A172 (cell line): ENCODE measurements at places on chromosomes 7 and 10. TPM values are rescaled to one million over a fixed set of nuclear protein-coding genes. Genes with fewer than 3 reads are reported as not detected.

DNA sequence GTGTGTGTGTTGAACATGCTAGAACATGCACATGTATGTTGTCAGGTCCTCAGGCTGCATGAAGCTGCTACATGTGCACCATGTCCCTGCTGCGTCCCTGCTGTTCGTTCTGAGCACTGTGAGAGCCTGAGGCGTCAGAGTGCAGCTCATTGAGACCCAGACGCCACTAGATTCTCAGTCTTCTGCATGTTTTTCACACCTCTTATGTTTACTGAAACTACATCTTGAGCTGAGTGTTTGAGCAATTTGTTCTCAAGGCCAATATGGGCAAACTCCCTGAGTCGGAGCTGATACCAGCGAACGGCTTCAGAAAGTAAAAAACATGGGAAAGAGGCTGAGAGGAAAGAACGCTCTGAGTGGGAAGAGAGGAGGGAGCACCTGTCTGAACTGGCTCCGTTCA lies 350.4 kb downstream of the PAXIP1 start:
- no peak for DNase-seq

DNA sequence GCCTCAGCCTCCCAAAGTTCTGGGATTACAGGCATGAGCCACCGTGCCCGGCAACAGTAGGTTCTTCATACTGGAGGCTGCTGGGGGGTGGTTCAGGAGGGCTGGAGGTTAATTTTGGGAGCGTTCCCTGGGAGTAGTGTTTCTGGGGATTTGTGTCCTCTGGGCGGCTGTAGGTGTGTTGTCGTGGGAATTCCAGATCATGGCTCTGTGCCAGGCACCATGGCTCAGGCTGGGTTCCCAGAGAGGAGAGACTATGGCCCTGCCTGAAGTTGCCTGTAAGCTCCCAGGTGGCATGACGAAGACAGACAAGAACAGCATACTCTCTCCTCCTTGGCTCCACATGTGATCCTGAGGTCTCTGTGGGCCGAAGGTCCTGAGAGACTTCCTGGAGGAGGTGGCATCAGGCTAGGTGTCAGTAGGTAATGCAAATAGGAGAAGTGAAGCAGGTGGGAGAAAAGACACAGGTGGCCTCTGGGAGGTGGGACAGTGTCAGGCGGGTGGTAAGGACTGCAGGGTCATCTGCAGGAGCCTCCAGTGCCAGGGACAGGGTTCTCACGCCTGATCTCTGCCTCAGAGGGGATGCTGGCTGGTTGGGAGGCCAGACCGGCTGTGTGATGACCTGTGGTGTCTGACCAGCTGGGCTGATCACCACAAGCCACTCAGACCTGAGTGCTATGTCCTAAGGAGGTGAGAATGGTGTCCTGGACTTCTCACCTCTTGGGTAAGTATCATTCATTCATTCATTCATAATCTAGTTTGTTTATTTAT lies 18.7 kb downstream of the CLIP2 start:
- DNase-seq = no peak

DNA sequence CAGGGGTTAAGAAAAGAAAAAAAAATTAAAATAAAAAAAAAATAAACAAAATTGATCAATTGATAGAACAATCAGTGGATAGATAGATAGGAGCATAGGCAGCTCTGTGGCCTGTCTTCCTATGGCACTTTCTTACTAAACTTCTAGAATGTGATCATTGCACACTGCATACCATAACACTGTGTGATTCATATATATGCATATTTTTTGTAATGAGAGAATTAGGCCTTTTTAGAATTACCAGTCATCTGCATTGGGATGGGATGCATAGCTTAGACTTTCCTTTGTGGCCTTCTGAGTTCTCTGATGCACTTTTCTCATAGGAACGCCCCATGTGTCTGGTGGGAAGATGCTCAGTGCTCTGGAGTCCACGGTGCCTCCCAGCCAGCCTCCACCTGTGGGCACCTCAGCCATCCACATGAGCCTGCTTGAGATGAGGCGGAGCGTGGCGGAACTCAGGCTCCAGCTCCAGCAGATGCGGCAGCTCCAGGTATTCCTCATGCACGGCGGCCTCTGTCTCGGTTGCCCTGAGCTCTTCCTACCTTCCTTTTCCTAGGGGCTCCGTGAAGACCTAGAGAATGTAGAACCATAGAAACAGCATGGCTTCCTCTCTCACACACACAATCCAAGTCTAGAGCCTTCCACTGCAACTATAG lies 222.5 kb downstream of the ARHGAP21 start:
- DNase-seq = no peak

DNA sequence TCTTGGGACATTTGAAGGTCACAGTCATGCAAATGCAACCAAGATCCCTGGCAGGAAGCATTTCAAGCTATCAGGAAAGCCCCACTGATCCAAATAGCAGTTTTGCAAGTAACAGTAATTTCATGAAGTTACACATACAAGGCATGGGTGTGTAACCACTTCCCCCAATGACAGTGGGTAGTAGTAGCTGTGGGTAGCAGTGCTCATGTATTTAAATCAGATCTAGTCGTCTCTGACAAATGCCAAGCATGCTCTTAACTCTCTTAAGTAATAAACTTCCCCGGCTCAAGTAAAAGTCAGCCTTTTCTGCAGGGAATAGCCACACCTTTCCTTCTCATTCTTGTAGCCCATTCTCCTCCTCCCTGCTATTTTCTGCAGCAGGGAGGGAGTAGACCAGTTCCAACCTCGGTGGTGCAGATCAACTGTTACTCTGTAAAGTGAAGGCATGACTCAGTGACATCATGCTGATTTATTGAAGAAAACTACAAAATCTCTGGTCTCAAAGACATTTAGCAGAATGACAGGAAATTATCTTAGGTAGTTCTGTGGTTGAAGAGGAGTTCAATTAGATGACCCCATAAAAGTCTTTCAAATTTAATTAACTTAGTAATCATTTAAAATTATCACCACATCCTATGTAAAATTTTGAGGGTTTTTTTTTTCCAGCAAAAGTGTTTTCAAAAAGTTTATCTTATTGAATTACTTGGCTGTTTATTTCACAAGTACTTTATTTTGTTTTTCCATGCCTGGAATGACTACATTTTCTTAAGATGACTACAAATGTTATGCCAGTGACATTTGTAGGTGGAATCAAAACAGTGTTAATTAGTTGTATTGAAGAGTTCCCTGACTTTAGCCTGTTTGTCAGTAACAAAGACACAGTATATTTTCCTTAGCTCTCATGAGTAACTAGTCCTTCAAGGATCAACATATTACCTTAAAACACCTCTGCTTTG lies 568.3 kb downstream of the INHBA start:
- peak; percentile 93 for DNase-seq

Gene AKR1C4
- total RNA-seq = not detected in 2 replicates

GRCh38 chr7:17598846-17599245 lies 300.4 kb downstream of the AHR start:
- peak; percentile 64 for DNase-seq

DNA sequence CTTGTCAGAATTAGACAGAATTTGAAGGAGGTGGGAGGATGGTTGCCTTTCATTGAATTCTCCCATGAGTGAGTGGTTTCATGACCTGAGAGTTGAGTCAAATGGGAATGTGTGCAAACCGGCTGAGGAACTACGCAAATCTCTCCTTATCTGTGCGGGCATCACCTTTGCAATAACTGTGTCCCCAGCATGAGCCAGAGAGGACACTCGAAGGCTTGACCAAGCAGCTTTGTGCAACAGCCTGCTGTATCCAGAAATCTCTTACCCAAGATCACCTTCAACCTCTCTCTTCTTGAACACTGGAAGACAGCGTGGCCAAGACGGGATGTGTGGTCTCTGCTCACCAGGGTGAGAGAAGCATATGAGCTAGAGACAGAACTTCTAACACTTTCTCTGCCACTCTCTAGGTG lies 93.8 kb upstream of the IKZF1 start:
- DNase-seq = no peak

Gene SFTPA1
- 1.1 TPM in 1 of 2 replicates, not detected in the other for total RNA-seq

Gene DIP2C
- total RNA-seq = 10.0 and 12.8 TPM in 2 replicates

DNA sequence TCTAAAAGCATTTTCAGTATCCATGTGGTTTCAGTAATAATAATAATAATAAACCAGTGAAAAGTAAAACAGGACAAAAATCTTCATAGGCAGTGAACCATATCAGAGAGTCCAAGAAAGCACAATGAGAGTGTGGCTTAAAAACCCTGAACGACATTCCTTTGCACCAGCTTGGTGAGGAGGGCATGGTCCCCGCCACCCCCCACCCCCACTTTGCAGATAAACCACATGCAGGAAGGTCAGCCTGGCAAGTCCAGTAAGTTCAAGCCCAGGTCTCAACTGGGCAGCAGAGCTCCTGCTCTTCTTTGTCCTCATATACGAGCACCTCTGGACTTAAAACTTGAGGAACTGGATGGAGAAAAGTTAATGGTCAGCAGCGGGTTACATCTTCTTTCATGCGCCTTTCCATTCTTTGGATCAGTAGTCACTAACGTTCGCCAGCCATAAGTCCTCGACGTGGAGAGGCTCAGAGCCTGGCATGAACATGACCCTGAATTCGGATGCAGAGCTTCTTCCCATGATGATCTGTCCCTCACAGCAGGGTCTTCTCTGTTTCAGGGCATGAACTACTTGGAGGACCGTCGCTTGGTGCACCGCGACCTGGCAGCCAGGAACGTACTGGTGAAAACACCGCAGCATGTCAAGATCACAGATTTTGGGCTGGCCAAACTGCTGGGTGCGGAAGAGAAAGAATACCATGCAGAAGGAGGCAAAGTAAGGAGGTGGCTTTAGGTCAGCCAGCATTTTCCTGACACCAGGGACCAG lies 172.5 kb downstream of the EGFR start:
- no peak for DNase-seq

- DNase-seq = peak; percentile 73
Observed at GRCh38 chr10:8279598-8279997, 225.1 kb downstream of the GATA3 start.

Gene FXYD4
- total RNA-seq = not detected in 2 replicates

Gene NDUFA5
- 109 and 133 TPM in 2 replicates for total RNA-seq

Gene CPXM2
- total RNA-seq = not detected in 2 replicates
